Sigmoid colon (tissue), 7 donors: ENCODE measurements at places on chromosomes 13 and 19. TPM values are rescaled to one million over a fixed set of nuclear protein-coding genes. Genes with fewer than 3 reads are reported as not detected.

- DNase-seq = peak; percentile 94
These were observed 7.1 kb downstream of the ARID3A start for GRCh38 chr19:932648-933552.

DNA sequence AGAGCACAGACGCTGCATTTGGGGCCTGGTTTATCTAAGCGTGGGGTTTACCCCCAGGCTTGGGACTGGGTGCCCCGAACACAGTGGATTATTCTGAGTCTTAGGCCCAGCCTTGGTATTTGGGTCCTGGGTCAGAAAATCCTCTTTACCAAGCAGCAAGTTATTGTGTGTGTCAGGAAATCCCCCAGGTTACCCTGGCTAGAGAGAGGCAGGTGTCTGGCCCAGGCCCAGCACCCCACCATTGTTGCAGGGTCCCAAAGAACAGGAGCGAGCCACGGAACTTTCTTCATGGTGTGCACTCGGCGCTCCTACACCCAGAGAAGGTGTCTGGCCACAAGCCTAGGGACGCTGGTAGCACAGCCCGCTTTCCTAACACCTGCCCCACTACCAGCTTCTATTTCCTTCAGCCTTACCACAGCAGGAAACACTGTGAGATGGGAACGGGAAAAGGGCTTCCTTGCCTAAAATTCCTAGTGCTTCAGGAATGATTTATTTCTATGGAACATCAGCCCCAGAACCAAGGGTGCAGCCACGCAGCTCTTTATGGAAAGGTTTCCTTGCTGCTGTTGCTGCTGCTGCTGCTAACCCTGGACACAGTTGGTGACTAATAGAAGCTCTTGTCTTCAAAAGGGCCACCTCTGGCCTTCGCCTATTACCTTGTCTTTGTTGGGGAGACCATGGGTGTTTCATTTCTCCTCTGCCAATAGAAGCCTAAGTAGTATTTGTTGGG, 7.4 kb upstream of the CDX2 start:
- DNase-seq = no peak

The FLT3LG gene
- 4.6 TPM for total RNA-seq

- DNase-seq = no peak
These were observed 331.1 kb upstream of the KLF12 start for GRCh38 chr13:74465271-74465670.

GRCh38 chr19:55647732-55648584, at the start of gene CCDC106:
TSS of gene CCDC106 (plus strand) at chr19:55648212. CDS start at chr19:55649047, 835 bp downstream.
- peak; percentile 88 for DNase-seq

DNA sequence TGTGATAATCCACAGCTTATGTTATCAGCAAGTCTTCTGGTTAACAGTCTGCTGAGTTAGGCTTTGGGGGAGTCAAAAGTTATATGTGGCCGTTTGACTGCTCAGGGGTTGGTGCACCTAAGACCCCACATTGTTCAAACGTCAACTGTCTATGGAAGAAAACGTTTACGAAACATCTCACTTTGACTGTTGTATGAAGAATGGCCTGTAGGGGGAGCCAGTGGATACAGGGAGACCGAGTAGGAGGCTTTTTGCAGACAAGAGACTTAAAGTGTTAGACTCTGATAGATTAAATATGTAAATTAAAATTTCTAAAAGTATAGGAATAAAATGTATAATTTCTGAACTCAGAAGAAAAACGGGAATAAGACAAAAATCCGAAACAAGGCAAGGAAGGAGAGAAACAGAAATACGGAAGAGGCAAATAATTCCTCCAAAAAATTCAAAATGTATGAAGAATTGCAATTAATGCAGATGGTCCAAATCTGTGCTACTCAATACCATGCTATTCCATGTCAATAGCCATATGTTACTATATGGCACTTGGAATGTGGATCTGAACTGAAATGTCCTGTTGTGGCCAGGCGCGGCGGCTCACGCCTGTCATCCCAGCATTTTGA, 37.8 kb downstream of the TNFSF14 start:
- peak; percentile 82 for DNase-seq

GRCh38 chr13:52452470-52452869, 2.0 kb upstream of the VPS36 start:
- no peak for DNase-seq

The ZNF223 gene
- total RNA-seq = 5.0 TPM

GRCh38 chr13:20311596-20311995, 79.5 kb upstream of the GJB6 start:
- no peak for DNase-seq

DNA sequence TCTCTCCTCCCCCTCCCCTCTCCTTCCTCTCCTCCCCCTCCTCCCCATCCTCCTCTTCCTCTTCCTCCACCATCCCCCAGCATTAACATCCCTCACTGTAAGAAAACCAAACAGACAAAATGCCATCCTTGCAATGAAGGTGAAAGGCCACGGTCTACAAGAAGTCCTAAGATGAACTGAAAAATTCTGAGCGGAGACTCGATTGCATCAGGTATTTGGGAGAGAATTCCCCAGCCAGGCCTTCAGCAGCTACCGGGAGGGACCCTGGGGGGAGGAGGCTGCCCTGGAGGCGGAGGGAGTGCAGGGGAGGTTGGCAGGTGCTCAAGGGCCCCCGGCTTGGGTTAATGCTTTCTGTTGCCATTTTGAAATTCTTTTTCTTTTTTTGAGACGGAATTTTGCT, 10.1 kb upstream of the TIMM44 start:
- no peak for DNase-seq

- DNase-seq = no peak
These were observed 7.8 kb upstream of the SELENOV start for GRCh38 chr19:39506944-39507714.

GRCh38 chr19:53994811-53995210, 3.4 kb downstream of the CACNG6 start:
- no peak for DNase-seq

DNA sequence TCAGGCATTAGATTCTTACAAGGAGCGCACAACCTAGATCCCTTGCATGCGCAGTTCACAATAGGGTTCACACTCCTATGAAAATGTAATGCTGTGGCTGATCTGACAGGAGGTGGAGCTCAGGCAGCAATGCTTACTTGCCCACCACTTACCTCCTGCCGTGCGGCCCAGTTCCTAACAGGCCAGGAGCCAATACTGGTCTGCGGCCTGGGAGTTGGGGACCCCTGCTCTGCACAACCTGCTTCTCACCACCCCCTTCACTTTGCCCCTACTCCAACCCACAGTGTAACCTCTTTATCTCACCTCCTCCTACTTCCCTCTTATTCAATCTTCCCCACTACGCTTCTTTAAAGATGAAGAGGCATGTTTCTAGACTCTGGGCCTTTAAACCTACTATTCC, 240.2 kb downstream of the RGCC start:
- DNase-seq = no peak

The ELSPBP1 gene
- not detected for total RNA-seq

DNA sequence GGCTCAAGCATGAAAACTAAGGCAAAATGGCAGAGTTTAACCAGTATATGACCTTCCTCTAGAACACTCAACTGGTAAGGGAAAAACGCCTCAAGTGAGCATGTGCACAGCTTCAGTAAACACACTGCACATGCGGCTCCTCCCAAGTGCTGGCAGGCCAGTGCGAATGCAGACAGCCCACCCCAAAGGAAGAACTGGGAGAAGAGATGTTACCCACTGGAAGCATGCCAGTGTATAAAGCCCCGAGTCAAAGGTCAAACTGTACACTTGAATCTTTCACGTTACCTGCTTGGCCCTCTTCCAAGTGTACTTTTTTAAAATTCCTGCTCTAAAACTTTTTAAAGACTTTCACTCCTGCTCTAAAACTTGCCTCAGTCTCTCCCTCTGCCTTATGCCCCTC, 19.2 kb upstream of the RCBTB1 start:
- no peak for DNase-seq

The SOHLH2 gene
- total RNA-seq = 6.1 TPM

The FXYD1 gene
- 43.6 TPM for total RNA-seq

The TTC9B gene
- not detected for total RNA-seq

GRCh38 chr13:109704771-109705635, 81.4 kb downstream of the IRS2 start:
- DNase-seq = peak; percentile 77

- DNase-seq = no peak
These were observed 215.2 kb downstream of the NBEA start for GRCh38 chr13:35157143-35157755.

The SYDE1 gene
- 39.9 TPM for total RNA-seq

- no peak for DNase-seq
These were observed 65.0 kb downstream of the ARHGEF7 start for GRCh38 chr13:111179908-111180760.

DNA sequence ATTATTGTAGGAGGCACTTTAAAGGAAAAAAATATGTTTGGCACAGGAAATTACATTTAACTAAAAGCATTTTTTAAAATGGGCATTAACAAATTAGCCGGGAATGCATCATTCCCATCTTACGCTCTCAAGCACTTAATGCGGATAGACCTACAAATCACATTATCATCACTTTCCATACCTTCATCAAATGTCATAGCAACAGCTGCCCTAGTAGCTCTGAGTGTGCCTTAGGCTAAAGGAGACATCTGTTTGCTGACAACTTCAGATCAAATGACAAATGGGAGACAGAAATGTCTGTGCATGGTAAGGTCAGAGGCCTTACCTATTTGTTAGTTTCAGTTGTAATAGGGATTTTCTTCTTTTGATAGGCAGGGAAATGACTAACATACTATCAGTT, 773.2 kb upstream of the SLC10A2 start:
- DNase-seq = no peak

GRCh38 chr13:57045826-57046546, 94.7 kb upstream of the PRR20A start:
- no peak for DNase-seq

The IGFL3 gene
- not detected for total RNA-seq

DNA sequence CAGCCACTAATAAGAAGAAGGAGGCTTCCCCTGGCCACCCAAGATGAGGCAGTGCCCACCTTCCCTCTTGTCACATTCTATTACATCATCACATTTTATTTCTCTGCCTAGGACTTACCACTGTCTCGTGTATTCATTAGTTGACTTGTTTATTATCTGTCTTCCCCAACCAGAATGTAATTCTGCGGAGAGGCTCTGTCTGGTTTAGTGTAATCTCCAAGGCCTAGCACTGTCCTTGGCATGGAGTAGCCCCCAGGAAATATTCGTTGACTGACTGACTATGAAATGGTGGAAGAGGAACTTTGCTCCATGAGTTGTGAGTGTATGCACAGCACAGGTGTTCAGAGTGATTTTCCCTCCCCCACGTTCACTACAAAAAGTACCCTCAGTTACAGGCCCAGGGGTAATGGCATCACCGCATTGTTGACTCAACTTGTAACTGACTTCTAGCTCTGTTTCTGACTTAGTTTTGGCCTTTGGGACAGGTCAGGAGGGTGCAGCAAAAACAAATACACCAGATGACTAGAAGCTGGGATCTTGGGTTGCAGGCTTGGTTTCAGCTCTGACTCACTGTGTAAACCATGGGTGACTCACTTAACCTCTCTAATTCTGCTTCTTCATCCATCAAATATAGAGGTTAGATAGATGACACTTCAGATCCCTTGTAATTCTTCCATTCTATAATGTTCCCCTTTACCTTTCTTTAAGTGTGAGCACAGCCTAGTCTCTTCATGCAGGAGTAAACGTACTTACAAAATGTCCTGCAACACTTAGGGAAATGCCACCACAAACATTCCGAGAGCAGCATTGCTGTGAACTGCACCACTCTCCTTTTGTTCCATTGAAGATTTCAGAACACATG, 229.7 kb downstream of the KCNRG start:
- no peak for DNase-seq

The SIRT2 gene
- 84.5 TPM for total RNA-seq

GRCh38 chr19:42176649-42176989, 40.9 kb downstream of the DEDD2 start:
- DNase-seq = no peak

GRCh38 chr13:74158028-74158427, 23.8 kb upstream of the KLF12 start:
- peak; percentile 60 for DNase-seq

GRCh38 chr19:1122972-1123363, 19.2 kb downstream of the GPX4 start:
- DNase-seq = no peak

- no peak for DNase-seq
These were observed 7.1 kb downstream of the PNMA8B start for GRCh38 chr19:46488551-46488950.

DNA sequence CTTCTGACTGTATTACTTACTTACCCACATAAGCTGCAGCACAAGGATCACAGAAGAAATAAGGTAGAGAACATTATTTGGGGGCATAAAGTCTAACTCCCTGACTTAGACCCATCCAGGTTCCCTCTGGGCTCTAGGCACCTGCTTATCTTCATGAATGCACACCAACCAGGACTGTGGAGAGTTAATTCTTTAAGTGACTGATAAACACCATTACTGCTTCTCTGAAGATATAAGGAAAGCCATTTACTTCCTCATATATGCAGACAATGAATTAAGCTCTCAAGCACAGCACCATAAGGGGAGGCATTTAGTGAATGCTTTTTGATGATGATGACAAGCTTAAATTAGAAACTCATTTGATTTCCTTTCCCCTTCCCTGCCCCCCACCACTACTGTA, 22.5 kb downstream of the OBI1 start:
- no peak for DNase-seq

DNA sequence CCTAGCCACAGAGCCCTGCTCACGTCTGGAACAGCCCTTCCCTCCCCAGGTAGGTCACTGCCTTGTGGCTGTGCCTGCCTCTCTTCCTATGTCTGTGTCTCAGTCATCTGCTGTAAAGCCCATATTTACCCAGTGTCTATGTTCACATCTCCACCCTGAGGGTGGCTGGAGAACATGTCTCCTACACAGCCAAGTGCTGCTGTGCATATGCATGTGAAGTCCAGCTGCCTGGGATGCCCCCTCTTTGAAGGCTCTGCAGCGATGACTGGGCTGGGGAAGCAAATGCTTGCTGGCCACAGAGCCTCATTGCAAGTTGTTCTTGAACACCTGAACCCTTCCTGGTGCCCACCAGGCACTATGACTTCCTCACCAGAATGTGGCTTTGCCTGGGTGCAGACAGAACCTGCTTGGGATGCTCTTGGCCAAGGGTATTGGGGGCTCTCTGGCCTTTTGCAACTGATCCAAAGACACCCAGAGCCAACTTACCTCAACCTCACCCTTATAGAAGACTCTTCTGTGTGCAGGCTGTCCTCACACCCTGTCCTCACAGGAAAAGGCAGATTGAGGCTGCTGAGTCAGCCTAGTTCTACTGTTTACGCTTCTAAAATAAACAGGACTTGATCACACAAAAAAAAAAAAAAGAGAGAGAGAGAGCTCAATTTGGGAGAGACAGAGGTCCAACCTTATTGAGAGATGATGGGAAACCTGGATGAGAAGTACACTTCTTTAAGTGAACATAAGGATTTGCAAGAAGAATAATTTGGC, 26.5 kb downstream of the MRPL57 start:
- DNase-seq = no peak

The KDELR1 gene
- 76.8 TPM for total RNA-seq
